NCI-H2171 treated with DMSO at 0.1 percent for 48 hours (cell line): ENCODE measurements at places on chromosomes 3 and 15.
A peak's percentile ranks its signal among the peaks of the same experiment; 100 is the strongest.

DNA sequence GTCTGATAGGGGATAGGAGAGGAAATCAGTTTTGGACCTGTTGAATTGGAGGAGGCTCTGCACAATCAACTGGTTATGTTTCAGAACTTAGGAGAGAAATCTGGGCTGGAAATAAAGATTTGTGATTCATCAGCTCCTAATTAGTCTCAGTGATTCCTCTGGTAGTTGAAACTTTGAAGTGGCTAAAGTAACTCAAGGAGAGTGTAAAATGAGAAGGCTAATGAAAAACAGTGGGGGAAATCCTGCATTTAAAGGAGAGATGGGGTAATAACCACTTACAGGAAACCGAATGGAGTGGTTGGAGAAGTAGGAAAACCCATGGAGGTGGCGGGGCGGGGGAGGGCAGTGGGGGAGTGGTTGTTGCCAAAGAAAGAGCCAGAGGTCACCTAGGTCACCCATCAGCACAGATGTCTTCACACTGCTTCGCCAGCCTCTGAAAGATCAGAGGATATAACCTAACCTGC, 32.6 kb downstream of the MAP2K5 start:
- DNase-seq: no peak

DNA sequence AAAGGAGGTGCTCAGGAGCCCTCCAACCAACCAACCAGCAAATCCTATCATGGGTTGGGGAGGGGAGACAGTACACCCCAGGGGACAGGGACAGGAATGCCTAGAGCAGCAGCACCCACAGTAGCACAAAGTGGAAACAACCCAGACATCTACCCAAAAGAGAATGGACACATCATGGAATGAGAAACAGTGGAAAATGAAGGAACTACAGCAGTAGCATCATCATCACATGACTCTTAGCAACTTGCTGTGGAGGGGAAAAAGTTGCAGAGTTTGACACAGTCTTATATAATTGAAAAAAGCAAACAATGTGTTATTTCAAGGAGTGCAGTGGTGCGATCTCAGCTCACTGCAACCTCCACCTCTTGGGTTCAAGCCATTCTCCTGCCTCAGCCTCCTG, 11.0 kb downstream of the C3orf22 start:
- no peak for DNase-seq

GRCh38 chr15:97652041-97652440, 308.5 kb upstream of the ARRDC4 start:
- no peak for DNase-seq

- no peak for DNase-seq
These were observed 67.2 kb upstream of the TP63 start for GRCh38 chr3:189563853-189564563.

DNA sequence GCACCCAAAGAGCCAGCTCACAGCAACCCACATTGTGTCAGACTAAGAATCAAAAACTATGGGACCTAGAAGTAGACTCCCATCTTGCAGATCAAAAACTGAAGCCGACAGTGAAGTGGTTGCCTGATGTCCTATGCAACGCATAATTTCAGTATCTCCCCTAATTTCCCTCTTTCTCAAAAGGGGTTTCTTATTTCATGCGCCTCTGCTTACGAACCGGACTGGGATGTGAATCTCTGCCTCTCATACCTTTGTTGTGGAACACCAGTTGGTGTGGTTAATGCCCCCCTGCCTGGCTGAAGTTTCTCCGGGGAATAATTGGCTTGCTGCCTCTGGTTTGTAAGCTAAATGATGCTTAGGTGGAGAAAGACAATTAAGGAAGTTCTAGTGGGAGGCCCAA, 514 bp upstream of the FAM174B start:
- peak; percentile 48 for DNase-seq

- DNase-seq: no peak
These were observed 197.7 kb upstream of the GBE1 start for GRCh38 chr3:81958972-81959640.

- no peak for DNase-seq
These were observed 780.8 kb upstream of the GOLIM4 start for GRCh38 chr3:168876346-168877035.

DNA sequence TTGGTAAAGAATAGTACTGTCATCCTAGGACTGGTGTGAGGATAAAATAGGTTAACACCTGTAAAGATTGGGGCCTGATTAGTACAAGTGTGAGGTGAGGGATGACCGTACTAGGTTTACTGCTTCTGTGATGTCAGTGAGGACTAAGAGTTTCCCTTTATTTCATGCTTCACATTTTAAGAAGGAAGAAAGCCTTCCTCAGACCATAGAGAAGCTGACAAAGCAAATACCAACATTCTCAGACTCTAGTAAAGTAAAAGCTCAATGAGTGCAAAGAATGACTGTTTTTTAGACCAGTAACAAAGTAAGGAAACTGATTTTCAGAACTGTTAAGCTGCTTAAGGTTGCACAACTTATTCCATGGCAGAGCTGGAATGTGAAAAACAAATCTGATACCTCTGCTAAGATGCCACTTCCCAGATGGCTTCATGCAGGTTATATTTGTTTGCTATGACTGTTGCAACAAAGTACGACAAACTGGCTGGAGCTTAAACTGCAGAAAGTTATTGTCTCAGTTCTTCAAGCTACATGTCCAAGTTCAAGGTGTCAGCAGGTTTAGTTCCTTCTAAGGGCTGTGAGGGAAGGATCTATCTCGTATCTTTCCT, 354.9 kb downstream of the RSL24D1 start:
- DNase-seq: no peak

GRCh38 chr3:114706591-114707232, 412.9 kb downstream of the TIGIT start:
- DNase-seq: peak; percentile 50

DNA sequence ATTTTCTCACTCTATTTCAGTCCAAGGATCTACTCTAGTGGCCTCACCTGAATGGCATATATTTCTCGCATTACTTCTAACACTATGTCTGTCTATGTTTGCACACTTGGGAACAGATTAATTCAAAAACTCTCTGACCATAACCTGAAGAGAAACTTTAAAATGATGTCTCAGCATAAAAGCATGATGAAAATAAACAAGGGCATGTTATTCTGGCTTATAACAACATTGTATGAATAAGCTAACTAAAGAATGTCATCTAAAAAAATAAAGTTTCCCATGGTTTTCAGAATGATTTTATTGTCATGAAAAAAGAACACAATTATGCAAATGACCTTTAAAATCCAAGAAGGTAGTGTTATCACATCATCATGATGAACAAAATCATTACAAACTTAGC, 85.5 kb upstream of the ROBO2 start:
- no peak for DNase-seq

GRCh38 chr3:196517919-196518318, 2.8 kb upstream of the SMCO1 start:
- peak; percentile 94 for DNase-seq

DNA sequence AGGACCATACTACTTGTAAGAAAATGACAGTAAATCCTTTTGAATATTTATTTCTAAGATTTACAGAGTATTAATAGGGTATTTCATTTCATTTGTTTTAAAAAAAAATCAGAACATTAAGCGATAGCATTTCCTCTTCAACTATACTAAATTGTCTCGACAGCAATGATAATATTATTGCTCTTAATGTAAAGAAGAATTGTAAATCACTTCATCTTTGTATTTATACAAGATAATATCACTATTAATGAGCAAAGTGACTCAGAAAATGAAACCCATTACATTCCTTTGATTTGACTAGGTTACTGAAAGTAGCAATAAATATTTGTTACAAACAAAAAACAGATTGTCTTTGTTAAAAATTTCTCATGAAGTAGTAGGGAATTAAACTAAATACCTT, 131.1 kb upstream of the CNTN4 start:
- DNase-seq: no peak

DNA sequence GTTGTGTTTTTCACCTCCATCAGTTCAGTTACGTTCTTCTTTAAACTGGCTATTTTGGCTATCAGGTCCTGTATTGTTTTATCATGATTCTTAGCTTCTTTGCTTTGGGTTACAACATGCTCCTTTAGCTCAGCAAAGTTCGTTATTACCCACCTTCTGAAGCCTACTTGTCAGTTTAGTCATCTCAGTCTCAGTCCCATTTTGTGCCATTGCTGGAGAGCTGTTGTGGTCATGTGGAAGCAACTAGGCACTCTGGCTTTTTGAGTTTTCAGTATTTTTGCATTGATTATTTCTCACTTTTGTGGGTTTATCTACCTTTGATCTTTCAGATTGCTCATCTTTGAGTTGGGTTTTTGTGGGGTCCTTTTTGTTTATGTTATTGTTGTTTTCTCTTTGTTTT, 151.3 kb downstream of the CFAP20DC start:
- DNase-seq: no peak

DNA sequence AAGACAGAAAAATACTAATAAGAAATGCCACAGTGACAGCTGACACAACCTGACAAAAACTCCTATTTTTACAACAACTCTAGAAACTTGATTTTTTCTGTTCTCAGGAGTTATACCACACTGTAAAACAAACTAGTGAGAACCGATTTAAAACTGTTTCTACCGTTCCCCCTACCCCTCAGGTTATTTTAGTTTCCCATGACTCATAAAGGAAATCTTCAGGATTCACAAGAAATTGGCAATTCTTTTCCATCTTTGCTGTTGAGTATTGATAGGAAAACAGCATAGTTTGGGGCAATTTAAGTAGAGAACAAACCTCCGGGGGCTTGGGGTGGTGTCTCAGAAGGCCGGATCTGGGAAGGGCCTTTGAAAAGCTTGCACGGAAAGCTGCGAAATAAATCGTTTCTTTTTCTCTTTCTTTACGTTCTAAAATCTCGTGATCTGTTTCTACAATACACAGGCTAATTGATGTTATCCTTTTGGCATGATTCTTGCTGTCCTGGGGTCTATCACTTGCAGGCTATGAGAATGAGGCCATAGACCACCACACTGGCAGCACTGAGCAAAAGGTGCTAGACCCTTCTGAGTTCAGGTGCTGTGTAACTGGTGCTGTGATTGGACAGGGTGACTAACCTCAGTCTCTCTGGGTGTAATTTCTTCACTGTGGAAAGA, 89.3 kb downstream of the LPP start:
- no peak for DNase-seq

DNA sequence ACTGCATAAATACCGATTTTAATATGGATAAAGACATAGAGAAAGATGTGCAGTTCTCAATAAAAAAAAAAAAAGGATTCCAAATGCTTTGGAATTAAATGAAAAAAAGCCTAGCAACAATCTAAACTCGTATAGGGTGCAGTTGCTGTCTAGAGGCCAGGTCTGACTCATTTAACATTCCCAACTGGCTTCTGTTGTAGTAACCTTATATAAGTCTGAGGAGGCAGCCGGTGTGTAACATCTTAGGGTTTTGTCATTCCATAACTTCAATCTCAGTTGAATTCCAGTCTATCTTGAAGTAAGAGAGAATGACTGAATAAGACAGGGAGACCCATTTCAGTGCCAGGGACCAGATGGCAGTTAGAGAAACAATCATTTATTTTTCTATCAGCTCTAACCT, 6.5 kb downstream of the PDCD10 start:
- no peak for DNase-seq

DNA sequence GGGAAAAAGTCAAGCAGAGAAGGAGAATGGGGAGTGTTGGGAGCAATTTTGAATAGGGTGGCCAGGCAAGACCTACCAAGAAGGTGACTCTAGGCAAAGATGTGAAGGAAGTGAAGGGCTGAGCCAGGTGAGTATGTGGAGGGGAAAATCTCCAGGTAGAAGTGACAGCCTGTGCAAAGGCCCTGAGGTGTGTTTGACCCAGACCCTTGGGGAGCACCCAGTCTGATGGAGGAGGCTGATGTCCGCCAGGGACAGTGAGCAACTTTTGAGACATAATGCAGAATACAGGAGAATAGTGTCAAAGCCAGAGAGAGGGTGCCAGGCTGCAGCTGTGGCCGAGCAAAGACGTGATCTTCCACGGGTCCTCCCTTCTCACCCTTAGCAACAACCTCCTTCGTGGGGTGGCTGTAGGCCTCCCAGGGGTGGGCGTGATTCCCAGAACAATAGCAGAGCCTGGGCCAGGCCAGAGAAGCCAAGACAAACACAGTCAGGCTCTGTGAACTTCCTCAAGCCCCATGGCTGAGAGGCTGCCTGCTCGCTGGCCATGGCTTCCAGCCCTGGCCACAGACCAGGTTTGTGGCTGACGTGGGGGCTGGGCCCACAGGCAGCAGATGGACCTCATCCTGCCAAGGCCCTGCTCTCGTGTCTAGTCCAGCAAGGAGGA, 58.1 kb downstream of the SLC6A6 start:
- DNase-seq: no peak

DNA sequence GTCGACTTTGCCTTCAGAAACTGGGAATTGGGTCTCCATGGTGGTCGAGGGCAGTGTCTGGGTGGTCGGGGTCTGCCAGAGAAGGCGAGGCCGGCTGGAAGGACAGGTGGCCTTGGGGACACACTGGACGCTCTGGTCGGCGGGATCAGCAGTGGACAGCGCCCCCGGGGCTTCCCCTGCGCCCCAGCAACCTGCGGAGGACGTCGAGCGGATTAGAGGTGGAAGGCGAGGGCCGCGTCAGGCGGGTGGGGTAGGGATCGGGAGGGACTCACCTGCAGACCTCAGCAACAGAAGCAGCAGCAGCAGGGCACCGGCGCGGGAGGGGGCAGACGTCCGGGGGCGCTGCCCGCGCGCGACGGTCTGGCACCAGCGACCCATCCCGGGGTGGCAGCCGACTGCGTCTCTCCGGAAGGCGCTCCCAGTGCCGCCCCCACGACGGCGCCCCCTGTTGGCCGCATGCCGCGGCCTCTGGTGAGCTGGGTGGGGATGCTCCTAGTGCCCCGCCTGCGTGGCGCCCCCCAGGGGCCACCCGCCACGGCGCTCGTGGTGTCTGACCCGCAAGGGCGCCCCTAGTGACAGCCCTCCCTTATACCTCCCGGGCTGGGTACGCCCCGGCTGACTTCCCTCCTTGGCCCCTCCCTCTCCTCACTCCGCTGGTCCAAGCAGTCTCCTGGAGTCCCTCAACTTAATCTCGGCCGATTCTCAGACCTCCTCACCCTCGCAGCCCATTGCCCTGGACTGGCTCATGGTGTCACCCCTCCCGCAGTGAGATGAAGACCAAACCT, at the start of gene PRSS50:
Gene PRSS50 (minus strand): TSS at position 423 of the 785 bp plus-strand sequence. CDS start 45 bp downstream, at position 378.
- no peak for DNase-seq

- no peak for DNase-seq
These were observed 1.1 kb downstream of the CNTN4 start for GRCh38 chr3:2099779-2100191.

- DNase-seq: no peak
These were observed 479 bp downstream of the LRRC2 start for GRCh38 chr3:46565607-46566039.

DNA sequence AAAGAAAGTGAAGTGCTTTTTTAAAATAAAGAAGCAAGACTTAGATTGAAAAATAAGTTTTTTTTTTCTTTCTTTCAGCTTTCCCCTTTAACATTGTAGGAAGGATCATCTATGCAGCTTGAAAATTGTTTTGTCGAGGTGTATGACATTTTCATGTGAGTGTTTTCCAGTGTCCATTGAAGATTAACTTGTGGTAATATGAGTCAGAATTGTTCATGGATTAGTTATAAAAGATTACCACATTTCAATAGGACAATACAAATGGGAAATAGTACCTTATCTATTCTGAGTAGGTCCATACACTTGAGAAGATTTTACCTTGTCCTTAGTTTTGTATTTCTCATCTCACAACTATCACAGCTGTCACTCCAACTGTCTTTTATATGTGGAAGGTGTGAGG, 1234.7 kb downstream of the NSUN3 start:
- no peak for DNase-seq
